ENCODE measurements at places on chromosomes 3 and 15.

- no peak for DNase-seq
Observed at GRCh38 chr3:47515864-47516319, 2.4 kb upstream of the ELP6 start.

DNA sequence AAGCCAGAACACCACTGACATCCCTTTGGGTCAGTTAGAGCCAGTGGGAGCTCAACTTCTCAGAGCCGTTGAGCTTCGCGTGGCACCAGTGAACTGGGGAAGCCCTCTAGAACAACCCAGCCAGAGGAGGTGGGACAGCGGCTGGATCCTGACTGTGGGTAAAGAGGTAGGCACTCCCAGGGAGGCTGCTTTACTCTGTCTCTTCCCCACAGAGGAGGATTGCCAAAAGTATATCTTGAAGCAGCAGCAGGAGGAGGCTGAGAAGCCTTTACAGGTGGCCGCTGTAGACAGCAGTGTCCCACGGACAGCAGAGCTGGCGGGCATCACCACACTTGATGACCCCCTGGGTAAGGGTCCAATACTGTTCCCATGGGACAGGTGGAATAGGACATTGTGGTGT, 1.2 kb downstream of the MYD88 start:
- DNase-seq = no peak

DNA sequence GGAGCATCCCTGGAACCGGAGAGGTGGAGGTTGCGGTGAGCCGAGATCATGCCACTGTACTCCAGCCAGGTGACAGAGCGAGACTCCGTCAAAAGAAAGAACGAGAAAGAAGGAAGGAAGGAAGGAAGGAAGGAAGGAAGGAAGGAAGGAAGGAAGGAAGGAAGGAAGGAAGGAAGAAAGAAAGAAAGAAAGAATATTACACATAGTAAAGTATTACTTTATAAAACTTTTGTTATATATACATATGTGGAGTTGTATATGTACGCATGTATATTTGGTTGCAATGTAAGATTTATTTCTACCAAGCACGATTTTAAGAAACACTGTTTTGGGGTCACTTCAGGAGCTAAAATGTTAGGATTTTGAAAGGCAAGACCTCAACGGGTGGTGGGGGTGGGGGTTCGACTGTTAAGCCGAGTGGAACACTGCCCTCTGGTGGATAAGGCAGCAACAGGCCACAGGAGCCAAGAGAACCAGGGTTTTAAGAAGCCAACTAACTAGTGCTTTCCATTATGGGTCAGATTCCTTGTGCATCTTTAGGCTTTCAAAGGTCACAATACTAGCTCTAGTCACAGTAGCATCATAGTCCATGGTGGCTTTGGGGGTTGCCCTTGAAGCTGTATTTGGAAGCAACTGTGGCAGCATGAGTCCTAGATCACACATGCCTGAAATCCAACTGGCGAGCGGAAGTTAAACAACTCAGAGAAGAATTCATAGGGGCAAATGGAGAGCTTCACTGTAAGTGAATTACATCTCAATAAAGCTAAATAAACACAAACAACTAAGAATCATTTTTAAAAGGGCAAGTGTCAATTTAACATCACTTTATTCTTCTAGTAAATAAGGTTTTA, 22.5 kb downstream of the GLB1 start:
- peak; percentile 77 for DNase-seq

GRCh38 chr15:66746231-66746605, 44.2 kb downstream of the SMAD6 start:
- DNase-seq = no peak

GRCh38 chr3:138824114-138824506, 10.6 kb downstream of the PIK3CB start:
- no peak for DNase-seq

- no peak for DNase-seq
Observed at GRCh38 chr3:183731611-183732010, 34.0 kb downstream of the YEATS2 start.

DNA sequence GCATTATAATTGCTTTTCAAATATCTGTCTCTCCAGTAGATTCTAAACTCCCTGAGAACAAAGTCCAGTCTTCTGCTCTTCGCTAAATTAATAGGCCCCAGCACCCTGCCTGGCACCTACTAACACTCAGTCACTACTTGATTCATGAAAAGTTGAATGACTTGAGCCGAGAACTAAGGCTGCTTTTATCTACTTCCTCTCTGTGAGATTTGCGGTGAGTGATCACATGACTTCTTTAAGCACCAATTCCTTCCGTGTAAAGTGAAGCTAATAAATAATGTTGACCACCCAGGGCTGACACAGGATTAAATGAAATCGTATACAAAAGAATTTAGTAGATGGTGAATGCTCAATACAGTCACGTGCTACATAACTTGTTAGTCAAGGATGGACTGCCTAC, 44.6 kb upstream of the PGPEP1L start:
- no peak for DNase-seq

DNA sequence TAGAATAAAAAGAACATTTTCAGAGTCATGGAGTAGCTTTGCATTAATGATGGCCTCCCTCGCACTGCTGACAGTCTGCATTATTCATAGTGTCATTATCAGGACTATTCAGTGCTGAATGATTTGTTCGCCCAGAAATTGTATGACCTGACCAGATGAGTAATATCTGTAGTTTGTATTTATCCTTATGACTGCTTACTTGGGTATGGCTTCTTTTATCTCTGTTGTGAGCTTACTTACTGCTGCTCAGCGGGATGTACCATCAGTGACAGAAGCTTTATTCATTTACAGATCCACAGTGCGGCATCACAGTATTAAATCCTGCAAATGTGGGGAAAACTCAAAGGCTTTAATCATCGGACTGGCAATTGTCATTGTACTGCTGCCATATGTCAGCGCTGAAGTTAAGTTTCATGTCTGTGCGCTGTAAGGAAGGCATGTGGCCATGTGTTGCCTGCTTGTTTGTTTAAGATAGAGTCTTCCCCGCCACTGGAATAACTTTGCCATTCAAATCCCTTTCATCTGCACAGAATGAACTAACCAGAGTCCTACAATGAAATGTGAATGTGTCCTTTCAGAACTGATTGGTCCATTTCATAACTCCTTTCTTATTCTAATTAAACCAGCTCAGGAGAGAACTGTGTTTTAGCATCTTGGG, 262.2 kb downstream of the CHL1 start:
- no peak for DNase-seq

DNA sequence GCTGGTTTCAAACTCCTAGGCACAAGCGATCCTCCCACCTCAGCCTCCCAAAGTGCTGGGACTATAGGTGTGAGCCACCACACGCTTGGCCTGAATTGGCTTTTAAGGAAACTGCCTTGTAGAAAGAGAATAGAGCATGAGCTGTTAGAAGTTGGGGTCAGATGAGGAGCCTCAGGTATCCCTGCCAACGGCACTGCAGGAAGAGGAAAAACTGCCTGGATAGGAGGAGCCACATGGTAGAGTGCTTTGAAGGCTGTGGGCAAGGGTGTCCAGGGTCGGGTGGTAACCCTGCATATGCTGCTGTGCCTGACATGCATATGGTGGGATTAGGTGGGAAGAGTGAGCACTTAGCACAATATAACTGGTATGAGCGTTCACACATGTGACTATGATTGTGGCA, 55.0 kb downstream of the BSN start:
- no peak for DNase-seq

DNA sequence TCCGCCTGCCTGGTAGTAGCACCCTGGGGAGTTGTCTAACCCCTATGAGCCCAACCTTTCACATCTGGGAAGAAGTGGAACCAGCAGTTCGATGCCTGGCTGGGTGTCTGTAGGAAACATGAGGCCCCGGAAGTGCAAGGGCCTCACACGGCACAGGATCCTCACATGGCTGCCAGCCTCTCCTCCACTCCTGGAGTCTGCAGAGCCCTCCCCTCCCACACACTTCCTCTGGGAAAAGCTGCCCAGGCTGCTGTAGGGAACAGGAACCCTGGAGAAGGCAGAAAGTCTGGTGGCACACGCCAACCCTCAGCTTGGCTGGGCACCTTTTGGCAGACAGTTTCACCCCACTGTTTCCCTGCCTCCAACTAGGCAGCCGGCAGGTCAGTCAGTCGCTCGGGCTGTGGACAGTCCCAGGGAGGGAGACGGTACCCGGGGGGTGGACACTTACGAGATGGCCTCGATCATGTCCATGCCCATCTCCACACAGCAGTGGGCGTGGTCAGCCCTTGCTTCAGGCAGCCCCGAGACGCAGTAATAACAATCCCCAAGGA, 118.4 kb downstream of the ADCY5 start:
- no peak for DNase-seq
